ENCODE measurements at places on chromosomes 16 and 17.

DNA sequence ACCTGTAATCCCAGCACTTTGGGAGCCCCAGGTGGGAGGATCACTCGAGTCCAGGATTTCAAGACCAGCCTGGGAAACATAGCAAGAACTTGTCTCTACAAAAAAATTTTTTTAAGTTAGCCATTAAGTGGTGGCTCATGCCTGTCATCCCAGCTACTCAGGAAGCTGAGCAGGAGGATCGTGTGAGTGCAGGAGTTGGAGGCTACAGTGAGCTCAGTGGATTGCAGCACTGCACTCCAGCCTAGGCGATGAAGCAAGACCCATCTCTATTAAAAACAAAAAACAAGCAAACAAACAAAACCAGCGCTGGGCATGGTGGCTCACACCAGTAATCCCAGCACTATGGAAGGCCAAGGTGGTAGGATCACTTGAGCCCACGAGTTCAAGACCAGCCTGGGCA, 38.0 kb downstream of the HEATR3 start:
- no peak for DNase-seq

DNA sequence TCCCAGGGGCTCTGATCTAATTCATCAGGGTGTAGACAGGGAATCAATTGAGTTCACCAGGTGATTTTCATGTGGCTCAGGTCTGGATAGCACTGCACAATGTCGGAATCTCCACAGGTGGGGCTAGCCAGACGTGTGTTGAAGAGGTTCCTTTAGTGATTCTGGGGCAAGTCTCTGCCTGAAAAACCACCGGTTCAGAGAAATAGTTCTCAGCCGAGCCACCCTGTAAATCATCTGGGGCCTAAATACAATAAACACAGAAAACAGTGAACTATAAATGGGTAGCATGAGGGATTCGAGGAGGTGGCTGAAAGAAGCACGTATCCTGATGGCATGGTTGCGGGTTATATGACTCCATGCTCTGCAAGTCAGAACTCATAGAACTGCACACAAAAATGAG, 21.3 kb downstream of the ASPA start:
- DNase-seq, result no peak

DNA sequence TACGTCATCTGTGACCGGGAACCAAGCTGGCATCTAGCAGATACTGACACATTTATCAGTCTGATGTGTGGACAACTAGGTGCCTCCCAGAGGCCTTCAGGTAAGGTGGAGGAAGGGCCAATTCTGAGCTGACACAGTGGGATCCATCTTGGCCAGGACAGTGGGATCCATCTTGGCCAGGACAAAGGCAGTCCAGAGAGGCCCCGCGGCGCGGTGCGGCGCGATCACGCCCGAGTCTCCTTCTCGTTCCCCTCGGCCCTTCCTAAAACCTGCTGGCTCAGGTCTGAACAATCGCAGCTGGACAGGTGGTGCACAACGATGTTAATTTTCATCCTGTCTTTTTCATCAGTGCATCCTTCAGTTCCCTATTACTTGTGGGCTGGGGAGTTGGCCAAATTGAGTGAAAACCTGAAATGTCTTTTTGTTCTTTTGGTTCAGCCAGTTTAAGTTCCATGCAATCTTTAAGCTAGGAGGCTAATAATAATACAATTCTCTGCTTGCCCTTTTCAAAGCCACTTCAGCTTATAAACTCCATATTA, 486 bp upstream of the WSB1 start:
- DNase-seq, result no peak

- DNase-seq, result no peak
These were observed 2.0 kb upstream of the PSMB3 start for GRCh38 chr17:38750312-38751121.
